ENCODE measurements at places on chromosomes 4 and X.

DNA sequence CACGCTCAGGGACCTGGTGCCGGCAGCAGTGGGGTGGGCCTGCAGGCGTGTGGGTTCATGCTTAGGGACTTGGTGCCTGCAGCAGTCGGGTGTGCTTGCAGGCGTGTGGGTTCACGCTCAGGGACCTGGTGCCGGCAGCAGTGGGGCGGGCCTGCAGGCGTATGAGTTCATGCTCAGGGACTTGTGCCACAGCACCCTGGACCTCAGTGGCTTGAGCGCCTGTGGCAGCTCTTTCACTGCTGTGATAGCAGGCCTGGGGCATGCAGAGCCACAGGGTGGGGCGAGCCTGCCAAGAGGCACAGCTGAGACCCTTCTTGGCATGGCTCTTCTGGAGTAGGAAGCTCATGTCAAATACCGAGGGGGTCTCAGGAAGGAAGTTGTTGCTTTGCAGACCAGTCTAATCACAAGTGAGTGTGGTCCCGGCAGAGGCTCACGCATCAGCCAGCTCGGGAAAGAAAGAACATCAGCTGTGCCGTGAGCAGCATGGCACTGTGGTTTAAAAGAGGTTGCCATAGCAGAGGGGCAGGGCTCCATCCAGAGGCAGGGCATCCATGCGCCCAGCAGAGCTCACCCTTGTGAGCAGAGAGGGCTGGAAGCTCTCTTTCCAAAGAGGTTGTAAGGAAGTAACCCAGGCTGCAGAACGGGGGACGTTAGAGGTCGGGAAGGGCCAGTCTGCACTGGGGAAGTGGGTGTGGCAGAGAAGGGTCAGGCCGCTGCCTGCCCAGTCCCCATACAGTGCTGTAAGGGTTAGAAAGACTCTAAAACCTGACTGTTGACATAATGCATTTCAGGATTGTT is 21.1 kb downstream of the PIGG start:
- no peak for DNase-seq

DNA sequence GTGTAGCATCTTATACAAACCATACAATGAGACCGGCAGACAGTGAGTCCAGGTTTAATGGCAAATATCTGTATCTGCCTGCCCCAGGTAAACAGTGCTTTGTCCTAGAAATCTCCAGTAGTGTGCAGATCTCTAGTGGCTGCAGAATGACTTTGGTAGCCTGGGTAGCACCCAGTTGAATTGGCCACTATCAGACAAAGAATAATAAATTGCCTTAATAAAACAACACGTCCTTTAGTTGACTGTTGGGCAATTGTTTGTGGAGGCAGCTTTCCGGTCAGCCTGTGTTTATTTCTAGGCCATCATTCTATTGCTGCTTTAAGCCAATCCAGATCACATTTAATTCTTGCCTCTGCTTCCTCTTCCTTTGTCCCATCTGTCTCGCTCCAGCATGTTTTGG is 52.5 kb downstream of the SNX25 start:
- DNase-seq: no peak

DNA sequence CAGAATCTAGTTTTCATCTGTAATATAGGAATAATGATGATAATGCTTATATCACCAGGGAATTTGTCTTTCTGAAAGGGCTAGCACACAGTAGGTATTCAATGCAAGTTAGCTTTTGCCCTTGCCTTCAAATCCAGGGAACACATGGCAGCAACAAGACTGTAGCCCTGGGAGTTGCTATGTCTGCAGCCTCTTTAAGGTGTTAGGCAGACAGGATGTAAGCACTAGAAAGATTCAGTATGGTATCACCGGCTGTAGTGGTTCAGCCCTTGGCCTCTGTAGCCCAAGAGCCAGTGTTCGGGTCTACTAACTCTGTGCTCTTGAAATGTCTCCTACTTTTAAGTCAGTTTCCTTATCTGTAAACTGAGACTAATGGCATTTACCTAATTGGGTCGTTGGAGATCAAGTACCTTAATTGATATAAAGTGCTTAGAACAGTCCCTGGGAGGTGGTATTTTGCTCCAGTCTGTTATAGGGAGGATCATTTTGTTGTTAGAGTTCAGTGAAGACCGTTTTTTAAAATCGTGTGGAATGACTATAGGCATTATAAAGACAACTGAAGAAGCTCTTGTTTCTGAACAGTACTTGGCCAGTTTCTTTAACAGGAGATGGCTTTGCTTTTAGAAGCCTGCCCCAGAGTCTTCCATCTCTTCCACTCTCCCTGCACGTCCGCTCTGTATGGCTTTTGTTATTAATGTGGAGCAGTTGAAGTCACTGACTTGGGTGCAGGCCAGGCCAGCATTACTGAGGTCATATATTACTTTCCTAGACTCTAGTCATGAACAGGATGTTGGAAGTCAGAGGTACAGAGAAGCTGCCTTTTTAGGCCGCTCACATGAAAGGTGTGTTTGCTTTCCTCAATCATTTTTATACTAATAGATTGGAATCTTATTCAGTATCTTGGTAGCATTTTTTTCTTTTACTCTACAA is 44.8 kb downstream of the GAB1 start:
- peak; percentile 71 for DNase-seq

- DNase-seq: no peak
These were observed 31.9 kb downstream of the REPS2 start for GRCh38 chrX:16978193-16978984.

GRCh38 chr4:98514741-98515469 is 143.5 kb downstream of the TSPAN5 start:
- DNase-seq: no peak

- DNase-seq: no peak
These were observed 243.8 kb downstream of the THOC2 start for GRCh38 chrX:123489011-123489410.

- no peak for DNase-seq
These were observed 186.6 kb downstream of the NKX6-1 start for GRCh38 chr4:84312426-84313012.

DNA sequence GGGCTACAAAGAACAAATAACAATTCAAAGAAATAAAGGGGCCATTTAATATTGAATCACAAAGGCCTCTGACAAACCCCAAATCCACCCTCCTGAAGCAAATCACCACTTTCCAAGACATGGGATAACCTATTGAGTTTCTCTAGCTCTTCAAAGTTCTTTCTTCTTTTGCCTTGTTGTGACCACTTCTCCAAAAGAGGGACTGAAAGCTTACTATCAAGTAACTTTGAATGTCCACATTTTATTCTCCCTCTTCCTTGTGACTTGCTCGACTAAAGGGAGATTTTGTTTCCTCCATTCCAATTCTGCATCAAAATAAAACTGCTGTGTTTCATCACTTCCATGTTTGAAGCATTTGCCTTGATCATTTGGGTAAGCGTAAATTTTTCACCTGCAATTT is 166.6 kb upstream of the SLC7A11 start:
- DNase-seq: no peak

DNA sequence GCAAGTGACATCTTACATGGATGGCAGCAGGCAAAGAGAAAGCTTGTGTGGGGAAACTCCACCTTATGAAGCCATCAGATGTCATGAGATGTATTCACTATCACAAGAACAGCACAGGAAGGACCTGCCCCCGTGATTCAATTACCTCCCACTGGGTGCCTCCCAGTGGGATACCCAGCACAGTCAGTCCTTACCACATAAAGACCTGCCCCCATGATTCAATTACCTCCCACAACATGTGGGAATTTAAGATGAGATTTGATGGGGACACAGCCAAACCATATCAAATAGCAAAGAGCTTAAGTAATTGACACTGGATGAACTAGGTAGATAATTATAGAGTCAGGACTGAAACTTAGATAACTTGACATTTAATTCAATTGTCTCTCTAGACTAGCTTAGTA is 85.6 kb downstream of the SLIT2 start:
- DNase-seq: no peak

DNA sequence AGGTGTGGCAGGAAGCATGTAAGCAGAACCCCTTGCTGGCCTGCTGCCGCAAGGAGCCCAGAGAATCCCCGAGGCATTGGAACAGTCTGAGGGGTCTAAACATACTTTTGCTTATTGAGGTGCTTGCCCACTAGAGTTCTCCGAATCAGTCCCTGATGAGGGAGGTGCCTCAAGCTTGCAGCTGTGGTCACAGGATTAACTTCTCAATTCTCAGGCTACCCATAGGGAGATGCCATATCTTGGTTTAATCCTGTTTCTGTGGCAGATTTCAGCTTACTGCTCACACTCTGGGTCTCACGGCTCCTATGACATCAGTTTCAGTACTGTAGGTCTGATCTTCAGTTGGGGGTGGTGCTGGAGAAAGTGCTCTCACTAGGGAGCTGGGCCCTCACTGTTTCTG is 39.9 kb downstream of the CCNG2 start:
- no peak for DNase-seq

DNA sequence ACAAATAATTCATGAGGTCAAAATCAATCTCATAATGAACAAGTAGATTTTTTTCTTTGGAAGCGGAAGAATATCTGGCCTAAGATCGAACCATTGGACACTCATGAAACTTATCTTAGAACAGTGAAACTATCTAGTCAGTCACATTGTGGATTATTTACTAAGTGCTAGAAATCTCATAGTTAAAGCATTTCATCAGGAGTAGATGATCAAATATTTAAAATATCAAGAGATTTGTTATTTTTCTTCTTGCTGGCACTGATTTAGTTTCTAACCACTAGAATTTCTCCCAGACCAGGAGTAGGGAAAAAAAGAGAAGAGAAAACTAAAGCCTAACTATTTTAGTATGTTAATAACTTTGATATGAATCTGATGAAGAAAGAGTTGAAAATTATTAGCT is 105.5 kb downstream of the SHROOM3 start:
- no peak for DNase-seq

DNA sequence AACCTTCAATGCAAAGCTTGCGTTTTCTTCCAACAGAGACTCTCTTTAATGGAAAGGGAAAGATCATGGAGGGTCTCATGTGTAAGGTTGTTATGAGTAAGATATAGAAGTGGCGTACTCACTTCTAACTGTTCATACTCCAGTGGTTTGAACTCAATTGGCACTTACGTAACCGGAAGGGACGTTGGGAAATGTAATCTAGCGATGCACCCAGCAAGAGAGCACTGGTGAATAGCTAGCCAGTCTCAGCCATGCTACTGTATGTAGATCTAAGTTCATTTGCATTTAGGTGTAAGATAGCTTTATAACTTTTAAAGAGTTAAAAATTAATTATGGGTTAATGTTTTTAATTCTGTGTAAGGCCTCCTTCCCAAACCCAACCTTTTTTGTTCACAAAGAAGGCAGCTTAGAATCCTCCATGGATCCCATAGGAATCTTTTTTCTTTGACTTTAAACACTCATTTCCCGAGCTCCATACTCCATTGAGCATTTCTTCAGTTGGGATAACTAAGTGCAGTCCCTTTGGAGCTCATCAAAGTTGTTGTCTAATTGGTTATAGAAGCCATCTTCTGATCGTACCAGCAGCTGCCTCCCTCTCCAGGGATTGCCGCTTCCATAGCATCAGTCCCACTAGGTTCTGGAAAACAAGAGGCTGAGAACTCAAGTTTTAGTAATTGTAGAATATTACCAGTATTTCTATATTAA is 191.1 kb downstream of the RAPGEF2 start:
- no peak for DNase-seq

DNA sequence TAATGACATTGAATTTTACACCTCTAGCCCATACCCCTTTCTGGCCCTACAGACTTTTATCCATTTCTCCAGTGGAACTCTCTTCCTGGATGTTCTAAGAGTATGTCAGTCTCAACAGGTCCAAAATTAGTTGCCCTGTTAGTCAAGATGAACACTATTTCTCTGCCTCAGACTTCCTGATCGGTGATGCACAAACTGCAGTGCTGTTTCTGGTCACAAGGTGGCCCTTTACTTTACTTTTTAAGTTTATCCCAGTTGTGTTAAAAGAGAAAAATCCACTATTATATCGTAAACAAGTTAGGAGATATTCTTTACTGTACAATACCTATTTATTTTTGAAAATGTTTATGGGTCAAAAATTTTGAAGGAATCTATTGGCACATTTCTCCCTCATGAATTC is 13.1 kb downstream of the TCEAL7 start:
- DNase-seq: peak; percentile 77

DNA sequence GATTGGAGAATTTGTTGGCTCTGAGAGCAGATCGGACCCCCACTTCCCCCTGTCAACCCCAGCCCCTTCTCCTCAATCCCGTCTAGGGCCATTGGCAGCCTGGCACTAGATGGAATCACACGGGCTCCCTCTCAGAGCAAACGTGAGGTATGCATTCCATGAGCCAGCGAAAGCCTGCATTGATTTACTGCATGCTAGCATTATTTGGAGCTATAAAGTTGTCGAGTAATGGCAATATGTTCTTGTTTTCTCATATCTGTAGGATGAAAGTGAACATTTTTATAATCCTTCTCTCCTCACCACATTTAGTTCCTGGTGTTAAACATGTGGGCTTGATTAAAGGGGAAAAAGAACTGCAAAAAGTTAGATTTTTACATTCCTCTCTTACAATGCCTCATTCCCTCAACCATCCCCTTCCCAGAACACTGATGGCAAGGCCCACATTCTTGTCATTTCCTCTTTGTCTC is 159.2 kb downstream of the SPRY1 start:
- no peak for DNase-seq

- no peak for DNase-seq
These were observed 166.2 kb upstream of the FGF13 start for GRCh38 chrX:138877746-138878145.

GRCh38 chrX:25039036-25039435 is 23.3 kb upstream of the ARX start:
- DNase-seq: no peak

DNA sequence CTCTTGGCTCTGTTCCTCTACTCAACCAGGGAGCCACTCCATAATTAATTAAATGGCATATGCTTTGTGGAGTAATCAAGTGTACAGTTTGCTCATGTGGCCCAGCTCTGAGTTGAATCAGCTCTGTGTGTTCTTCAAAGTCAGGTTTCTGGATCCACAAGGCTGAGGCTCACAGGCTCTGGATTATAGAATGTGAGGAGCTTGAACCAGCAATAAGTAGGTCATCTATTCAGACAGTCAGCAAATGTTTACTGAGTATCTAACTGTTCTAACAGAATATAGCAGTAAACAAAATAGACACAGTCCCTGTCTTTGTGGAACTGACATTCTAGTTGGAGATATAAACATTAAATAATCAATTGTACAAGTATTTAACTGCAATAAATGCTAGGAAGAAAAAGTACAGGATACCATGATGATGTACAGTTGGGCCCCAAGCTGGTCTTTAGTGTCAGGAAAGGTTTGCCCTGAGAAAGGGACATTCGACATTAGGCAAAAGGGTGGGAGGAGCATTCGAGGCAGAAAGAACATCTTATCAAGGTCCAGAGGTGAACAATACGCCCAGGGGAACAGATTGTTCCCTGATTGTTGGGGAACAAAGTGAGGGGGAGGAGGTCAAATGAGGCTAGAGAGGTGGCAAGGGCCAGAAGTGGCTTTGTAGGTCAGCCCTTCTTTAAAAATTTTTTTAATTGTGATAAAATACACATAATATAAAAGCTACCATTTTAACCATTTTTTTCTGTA is 20.5 kb upstream of the TSR2 start:
- no peak for DNase-seq

DNA sequence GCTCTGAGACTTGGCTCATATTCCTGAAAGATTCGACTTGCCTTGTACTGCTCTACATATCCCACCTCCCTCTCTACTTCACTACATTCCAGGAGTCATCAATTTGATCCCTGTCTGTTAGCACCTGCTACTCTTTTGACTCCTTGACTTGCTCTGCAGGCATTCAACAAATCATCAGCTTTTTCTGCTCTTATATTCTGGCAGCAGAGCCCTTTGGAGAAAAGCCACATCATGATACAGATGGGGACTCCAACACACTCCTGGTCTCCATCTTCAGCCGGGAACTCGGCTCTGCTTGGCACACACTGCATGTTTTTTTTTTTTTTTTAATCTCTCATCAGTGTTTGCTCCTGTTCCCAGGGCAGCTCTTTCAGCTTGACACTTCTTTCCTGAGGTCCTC is 293.2 kb upstream of the LCORL start:
- DNase-seq: no peak
